SW 1271 (cell line): ENCODE measurements at places on chromosomes 2 and 18.

DNA sequence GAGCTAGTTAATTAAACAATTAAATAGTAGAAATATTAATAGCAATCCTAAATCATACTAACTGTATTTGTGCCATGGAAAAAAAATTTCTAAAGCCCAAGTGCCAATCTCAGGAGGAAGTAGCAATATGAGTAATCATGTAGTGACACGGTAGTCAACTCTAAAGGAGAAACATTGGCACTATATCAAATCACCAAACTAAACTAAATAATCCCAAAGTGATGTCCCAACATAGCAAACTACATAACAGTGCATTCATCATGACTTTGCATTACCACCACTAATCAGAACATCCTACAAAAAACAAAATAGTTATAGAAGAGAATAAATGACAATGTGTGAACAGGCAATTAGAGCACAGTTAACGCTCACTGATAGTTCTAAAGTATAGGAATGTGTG is 195.1 kb downstream of the EXOC6B start:
- no peak for DNase-seq

DNA sequence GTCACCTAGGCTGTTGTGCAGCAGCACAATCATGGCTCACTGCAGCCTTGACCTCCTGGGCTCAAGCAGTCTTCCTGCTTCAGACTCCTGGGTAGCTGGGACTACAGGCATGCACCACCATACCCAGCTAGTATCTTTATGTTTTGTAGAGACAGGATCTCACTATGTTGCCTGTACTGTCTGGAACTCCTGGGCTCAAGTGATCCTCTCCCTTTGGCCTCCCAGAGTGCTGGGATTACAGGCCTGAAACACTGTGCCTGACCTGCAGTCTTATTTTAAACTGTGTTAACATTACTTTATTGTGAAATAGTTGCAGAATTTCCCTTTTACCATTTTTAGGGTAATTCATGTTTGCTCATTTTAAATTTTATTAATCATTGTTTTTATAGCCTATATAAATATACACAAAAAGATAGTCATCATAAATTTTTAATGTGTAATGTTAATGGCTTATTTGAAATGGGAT is 24.6 kb downstream of the EML4 start:
- DNase-seq: no peak

GRCh38 chr2:126849991-126850535 is 48.6 kb upstream of the TEX51 start:
- no peak for DNase-seq

DNA sequence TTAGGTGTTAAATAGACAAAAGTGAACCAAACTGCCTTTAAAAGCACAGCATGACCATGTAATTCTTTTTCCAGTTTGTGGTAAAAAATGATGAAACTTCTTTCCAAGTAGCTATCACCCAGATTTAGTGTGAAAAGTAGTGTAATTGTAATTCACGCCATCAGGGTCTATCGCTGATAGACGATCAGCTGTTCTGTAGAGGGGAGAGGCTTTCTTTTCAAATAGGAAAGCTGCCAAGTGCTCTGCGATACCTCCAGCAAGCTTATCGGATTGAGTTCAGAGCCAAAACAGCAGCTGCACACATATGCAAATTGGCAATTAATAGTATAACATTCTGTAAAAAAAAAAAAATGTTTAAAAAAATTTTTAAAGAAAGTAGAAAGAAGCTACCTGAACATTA is 61.9 kb upstream of the PSMD14 start:
- DNase-seq: no peak

GRCh38 chr2:8193686-8194615 is 487.9 kb upstream of the ID2 start:
- no peak for DNase-seq

- no peak for DNase-seq
These were observed 283.2 kb downstream of the INSIG2 start for GRCh38 chr2:118371515-118371914.

DNA sequence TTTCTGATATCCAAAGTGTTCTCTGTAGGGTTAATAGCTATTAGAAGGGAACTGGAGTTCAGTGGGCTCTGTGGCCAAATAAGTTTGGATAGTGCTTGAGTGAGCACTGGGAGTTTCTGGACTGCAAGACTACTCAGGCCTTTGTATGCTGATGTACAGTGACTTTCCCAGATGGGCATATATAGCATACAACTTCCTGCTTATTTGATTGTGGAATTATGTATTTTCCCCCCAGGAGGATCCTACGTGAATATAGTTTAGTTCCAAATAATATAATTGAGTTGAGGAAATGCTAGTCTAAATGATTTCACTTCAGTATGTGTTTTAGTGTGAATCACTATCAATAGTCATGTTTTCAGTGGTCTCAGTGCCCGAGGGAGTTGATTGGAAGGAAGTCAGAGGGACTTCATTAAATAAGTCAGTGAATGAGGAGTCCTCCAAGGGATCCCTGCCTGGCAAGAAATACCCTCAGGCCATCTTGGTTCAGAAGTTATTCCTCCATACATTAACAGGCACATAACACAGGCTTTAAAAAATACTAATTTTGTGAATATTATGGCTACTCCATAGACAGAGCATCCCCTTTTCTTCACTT is 251.4 kb downstream of the PRKCE start:
- no peak for DNase-seq

GRCh38 chr2:111057721-111058120 is 63.0 kb upstream of the BCL2L11 start:
- no peak for DNase-seq

GRCh38 chr18:60646725-60647124 is 274.1 kb upstream of the MC4R start:
- DNase-seq: no peak

DNA sequence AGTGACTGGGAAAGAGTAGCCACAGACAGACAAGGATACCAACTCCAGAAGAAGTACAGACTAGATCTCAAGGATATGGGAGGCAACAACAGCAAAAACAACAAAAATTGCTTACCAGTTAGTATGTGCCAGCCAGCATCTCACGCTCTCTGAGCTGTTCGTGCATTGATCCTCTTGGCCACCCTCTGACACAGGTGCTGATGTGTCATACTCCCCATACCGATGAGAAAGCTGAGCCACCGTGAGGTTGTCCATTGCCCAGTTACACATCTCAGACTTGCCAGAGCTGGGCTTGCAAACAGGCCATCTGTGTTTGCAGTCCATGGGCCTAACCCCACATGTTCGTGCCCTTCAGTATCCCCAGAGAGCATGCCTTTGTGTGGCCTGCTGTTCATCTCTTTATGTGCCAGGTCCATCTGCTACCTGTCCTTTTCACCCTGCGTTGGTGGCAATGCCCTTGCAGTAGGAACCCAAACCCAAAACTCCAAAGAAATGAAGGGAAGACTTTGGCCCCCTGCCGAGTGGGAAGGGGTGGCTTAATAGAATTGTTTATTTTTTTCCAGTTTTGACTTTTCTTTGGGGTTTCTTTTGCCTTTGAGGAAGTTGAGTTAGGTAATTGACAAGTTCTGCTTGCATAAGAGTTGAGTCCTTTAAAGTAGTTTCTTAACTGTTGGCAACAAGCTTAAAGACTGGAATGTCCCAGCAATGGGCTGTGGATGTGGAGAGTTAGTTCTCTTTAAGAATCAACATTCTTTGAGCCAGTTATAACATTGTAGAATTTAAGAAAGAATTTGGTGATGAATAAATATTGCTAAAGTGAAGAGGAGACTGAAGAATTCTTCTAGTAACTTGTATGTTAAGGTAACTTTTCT is 46.7 kb downstream of the LYPD6B start:
- DNase-seq: no peak

GRCh38 chr2:138744713-138745112 is 35.5 kb downstream of the NXPH2 start:
- DNase-seq: no peak

DNA sequence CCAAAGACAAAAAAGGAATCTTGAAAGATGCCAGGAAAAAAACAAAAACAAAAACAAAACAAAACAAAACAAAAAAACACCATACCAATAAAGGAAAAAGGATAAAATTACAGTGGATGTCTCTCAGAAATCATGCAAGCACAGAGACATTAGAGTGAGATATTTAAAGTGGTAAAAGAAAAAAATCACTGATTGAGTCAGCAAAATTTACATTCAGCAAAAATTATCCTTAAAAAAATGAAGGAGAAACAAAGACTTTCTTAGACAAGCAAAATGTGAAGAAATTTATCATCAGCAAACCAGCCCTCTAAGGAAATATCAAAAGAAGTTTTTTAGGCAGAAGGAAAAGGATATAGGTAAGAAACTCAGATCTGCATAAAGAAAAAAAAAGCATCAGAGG is 10.2 kb upstream of the GKN1 start:
- DNase-seq: no peak

DNA sequence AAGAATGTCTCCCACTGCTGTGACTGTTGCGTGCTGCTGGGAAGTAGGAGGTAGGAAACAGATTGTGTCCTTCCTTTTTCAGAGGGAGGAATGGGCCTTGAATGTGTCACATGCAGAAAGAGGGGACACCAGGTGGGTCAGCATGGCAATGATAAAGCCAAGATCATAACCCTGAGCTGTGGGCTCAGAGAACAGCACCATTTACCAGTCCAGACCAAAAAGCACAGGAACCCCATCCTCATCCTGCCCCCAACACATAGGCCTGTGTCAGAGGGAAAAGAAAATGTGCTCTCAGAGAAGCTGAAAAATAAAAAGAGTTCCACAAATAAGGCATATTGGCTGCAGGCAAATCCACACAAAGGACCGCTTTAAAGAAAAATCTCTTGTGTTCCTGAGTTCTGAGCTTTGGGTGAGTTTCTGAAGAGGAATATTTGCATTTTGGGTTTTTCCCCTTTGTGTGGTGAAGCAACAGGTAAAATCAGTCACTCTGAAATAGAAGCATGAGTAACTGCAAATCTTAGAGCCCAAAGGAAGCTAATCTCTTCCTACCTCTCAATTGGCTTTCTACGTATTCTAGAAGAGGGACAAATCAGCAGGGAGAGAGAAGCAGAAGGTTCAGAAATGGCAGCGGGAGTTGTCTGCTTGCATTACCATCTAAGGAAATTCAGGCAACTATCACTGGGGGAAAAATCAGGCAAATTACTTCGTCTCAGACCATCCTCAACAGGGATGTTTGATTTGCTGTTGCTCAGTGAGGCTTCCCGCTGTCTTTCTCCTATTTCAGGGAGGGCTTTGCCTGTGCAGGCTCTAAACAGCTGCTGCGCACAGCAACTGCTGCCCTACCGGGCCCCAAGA is 106.8 kb downstream of the BCL11A start:
- DNase-seq: no peak

DNA sequence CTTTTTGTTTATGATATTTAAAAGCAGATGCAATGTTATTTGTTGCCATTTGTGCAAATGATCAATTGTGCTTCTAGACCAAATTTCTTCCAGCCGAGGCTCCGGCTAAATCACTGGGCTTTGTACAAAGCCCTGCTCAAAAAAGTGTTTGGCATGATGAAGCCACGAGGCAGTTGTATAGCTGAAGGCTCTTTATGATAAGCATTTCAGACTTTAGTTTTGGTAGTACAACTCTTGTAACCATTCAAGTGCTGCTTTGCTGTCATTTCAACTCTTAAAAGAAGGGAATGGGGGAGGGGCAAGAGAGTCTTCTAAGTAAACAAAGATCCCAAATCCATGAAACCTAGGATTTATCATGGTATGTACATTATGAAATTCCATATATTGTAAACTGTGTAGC is 3.3 kb upstream of the ZNF532 start:
- DNase-seq: no peak

- DNase-seq: no peak
These were observed 1044.0 kb upstream of the PIK3C3 start for GRCh38 chr18:40911041-40911440.

DNA sequence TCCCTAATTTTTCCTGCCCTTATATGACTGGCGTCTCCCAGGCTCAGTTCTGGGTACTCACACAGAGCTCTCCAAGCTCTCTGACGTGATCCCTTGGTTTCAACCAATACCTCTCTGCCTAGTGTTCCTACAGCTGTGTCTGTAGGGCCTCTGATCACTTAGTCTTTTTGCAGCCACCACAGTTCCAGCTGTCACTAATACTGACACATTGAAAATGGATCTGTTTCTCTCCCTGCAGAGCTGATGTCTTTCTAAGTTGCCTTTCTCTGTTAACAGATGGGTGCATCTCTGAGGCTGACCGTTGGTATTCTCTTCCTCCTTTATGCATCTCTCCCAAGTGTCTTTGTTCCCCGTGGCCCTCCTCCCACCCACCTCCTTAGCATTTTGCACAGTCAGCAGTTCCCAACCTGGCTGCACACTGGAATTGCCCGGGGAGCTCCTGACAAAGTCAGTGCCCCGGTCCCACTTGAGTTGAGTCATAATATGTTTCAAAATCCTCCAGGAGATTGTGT is 62.5 kb downstream of the CERS6 start:
- no peak for DNase-seq

DNA sequence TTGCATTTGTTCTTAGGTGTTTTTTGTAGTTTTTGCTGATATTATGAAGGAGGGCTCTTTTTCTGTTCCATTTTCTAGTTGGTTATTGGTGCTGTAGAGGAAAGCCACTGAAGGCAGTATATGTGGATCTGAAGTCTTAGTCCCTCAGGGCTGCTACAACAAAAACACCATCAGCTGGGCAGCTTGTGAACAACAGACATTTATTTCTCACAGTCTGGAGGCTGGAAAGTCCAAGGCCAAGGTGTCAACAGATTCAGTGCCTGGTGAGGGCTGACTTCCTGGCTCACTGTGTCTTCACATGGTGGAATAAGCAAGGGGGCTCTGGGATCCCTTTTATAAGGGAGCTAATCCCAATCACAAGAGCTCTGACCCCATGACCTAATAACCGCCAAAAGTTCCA is 31.4 kb upstream of the HDAC4 start:
- DNase-seq: no peak

DNA sequence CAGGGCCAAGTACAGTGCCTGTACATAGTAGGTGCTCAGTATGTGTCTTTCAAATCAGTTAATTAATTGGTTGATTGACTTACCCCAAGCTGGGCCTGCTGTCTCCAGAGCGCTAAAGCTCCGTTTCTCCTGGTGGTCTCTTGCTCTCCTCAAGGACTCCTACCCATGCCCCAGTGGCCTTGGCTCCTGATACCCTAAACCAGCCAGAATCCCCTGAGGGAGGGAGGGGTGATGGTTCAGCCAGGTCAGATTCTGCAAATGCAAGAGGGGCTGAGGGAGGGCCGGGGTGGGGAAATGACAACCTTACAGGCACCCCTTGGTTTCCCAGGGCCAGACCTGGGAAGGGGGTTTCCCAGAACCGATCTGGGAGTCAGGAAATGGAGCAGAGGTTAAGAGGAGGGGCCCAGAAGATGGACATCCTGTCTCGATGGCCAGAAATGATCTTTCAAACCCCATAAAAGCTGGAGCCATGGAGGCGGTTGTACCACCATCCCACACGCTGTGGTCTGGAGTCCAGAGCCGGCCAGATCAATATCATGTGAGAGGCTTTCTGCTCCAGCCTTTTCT is 209.1 kb downstream of the TNS1 start:
- DNase-seq: no peak

GRCh38 chr2:230602562-230603230 is 109.9 kb upstream of the CAB39 start:
- DNase-seq: no peak

DNA sequence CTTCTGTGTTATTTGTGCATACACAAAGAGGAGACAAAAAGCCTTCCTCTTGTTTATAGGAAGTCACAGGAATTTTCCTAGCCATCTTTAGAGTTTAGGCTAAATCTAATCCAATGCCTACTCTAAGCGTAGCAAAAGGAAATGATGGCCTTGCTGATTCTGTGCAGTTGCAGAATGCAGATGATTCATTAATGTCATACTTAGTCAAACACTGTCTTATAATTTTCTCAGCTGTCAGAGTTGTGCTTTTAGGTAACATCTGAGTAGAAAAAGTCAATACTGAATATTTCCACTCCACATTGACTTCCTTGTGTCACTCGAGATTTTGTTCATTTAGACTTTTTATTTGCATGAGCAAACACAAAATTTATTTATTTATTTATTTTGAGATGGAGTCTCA is 157.9 kb upstream of the FOSL2 start:
- DNase-seq: no peak
